ENCODE measurements at places on chromosomes 3 and 15. TPM values are rescaled to one million over a fixed set of nuclear protein-coding genes. Genes with fewer than 3 reads are reported as not detected.

SEMA5B gene
- total RNA-seq, result 3.4 TPM

CCK gene
- 0.96 TPM for total RNA-seq

CCR3 gene
- not detected for total RNA-seq

FBXO40 gene
- not detected for total RNA-seq

KLHL25 gene
- total RNA-seq, result 4.5 TPM

PPM1L gene
- total RNA-seq, result 7.0 TPM

DLL4 gene
- total RNA-seq, result under 0.01 TPM

IFRD2 gene
- total RNA-seq, result 150 TPM

NRROS gene
- not detected for total RNA-seq

TMEM207 gene
- not detected for total RNA-seq

ISLR2 gene
- total RNA-seq, result not detected

GP5 gene
- not detected for total RNA-seq

All from tracheal epithelial cell (primary cell).